Globus pallidus (tissue), 1 donor: ENCODE measurements at places on chromosomes 1 and 21.

- peak; percentile 76 for DNase-seq
These were observed 11.1 kb downstream of the PTP4A2 start for GRCh38 chr1:31926853-31927660.

- no peak for DNase-seq
These were observed 917 bp downstream of the STX12 start for GRCh38 chr1:27773826-27774445.

GRCh38 chr21:42413093-42413492 is 9.4 kb downstream of the UBASH3A start:
- no peak for DNase-seq

DNA sequence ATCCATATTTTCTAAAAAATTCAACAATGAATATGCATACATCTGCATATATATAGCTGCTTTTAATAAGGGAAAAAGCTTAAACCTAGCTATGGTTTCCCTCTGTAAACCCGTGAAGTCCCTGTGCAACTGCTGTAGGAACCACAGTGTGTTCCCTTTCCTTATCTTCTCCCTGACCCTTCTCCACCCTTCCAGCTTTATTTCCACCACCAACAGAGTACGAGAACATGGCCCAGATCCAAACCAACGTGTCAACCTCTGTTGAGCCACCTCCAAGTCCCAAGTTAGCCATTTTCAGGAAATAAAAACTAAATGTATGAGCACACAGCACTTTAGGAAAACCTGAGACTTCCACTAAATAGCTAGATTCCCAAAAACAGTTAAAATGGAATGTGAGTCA is 20.3 kb downstream of the SUSD4 start:
- no peak for DNase-seq

DNA sequence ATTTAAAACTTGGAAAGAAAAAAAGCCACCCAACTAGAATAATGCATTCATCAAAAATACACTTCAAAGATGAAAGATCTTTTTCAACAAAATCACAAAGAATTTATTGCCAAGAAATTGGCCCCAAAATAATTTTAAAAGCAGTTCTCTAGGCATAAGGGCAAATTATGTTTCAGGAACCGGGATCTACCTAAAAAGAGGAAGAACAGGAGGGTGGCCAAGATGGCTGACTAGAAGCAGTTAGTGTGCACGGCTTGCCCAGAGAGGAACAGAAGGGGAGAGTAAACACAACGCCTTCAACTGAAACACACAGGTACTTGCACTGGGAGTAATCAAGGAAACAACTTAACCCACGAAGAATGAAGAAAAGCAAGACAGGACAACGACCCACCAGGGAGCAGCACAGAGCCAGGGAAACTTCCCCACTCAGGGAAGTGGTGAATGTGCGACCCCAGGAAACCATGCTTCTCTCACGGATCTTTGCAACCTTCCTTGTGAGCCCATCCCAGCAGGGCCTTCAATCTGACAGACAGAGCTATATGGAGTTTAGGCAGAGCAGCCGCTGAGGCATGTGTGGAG is 46.1 kb downstream of the ACKR1 start:
- DNase-seq: no peak

DNA sequence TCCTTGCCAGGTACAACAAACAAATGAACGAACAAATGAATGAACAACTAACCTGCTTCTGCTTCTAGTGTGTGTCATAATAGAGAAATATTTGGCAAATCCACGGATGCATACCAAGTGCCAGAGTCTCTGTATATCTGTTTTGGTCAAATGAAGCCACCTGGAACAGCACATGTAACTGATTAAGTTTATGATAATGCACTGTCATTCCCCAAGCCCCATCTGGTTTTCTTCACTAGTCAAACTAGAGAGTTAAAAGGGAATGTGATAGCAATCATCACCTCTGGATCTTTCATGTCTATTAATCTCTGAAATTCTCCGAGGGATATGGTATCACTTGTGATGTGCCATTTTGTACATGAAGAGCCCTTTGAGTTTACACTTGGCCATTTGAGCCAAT is 21.0 kb upstream of the SCAF4 start:
- no peak for DNase-seq

DNA sequence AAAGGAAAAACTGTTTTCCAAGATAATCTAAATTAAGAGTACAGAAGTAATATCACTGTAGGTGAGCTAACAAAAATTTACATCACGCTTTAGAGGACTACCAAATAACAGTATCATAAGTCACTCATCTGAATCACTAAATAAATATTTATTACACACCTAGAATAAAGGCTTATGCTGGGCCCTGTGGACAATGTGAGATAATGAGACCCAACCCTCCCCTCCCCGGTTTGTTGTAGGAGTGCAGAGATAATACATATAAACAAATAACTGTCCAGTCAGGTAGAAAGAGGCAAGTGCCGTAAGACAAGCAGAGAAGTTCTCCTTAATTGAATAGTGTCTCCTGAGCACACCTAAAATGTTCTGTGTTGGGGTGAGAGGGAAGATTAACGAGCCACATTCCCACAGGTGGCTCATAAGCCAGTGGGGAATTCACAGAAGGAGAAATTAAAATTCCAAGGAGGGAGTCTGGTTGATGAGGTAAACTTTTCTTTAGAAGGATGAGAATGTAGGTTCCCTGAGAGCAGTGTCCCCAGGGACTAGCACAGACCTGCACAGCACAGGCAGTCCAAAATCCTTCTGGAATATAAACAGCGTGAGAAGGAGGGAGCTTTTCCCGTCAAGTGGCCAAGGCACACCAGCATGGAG is 241.4 kb downstream of the NFIA start:
- no peak for DNase-seq

DNA sequence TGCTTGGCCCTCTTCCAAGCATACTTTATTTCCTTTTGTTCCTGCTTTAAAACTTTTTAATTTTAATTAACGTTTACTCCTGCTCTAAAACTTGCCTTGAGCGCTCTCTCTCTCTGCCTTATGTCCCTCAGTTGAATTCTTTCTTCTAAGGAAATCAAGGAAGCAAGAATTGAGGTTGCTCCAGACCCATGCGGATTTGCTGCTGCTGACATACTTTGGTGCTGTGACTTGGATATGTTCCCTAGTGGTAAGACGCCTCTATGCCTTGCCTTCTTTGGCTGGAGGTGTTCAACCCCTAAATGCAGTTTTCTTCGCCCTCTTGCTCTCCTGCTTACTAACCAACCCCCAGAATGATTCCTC is 148.1 kb downstream of the ADSS2 start:
- no peak for DNase-seq

DNA sequence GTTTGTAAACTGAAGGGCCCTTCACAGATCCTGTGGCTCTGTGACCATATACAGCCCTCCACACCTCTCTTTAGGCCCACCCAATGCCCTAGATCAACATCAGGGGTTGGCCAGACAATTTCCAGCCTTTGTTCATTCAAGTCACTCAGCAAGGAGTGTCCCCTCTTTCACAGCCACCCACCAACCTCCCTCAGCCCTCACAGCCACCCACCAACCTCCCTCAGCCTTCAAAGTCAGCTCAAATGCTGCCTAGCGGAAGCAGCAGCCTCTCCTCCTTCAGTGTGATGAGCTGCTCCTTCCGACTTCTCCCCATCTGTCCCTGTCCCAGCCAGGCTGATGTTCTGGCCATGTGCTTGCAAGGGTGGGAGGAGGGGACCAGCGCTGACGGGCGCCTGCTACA is 71.4 kb downstream of the DMRTB1 start:
- DNase-seq: no peak

- no peak for DNase-seq
These were observed 471.8 kb downstream of the KCNT2 start for GRCh38 chr1:196136396-196136795.

DNA sequence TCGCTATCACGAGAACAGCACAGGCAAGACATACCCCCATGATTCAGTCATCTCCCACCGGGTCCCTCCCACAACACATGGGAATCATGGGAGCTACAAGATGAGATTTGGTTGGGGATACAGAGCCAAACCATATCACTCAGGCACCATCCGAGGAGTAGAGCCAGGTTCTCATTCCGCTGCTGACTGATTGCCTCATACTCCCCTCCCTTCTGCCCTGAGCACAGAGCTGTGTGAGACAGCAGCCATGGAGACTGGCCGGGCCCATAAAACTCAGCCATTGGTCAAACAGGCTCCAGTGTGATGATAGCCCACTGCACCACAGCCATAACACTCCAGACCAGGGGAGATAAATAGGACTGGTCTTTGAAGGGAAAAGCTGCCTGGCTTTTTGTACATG is 22.6 kb downstream of the TTC4 start:
- no peak for DNase-seq

GRCh38 chr1:10283318-10283984 is 73.1 kb downstream of the KIF1B start:
- DNase-seq: no peak

- no peak for DNase-seq
These were observed 90.9 kb downstream of the LRRC8C start for GRCh38 chr1:89723863-89724262.

GRCh38 chr1:116852910-116853309 is 56.8 kb upstream of the PTGFRN start:
- DNase-seq: no peak

DNA sequence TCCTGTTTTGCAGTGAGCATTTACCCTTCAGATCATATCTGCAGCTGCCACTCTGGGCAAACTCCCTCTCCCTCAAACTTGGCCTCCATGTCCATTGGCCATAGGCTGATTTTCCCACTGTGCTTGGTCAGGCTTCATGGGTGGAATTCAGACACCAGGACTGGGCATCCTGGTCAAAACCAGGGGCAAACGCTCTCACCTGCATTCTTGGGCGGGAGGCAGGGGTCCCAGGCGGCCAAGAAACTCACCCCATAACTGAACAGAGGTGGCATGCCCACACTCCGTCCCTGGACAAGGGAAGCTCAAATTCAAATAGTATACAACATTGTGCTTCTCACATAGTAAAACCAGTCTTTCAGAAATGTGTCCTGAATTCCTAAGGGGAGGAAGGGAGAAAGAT is 81.1 kb upstream of the ZNF648 start:
- no peak for DNase-seq

DNA sequence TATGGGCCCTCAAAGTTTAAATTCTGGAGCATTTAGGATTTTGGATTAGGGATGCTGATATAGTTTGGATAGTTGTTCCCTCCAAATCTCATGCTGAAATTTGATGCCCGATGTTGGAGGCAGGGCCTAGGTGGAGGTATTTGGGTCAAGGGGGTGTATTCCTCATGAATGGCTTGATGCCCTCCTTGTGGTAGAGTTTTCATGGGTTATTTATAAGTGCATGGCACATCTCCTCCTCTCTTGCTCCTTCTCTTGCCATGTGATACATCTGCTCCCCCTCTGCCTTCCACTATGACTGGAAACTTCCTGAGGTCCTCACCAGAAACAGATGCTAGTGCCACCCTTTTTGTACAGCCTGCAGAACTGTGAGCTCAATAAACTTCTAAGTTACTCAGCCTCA is 17.5 kb upstream of the NKAIN1 start:
- no peak for DNase-seq

DNA sequence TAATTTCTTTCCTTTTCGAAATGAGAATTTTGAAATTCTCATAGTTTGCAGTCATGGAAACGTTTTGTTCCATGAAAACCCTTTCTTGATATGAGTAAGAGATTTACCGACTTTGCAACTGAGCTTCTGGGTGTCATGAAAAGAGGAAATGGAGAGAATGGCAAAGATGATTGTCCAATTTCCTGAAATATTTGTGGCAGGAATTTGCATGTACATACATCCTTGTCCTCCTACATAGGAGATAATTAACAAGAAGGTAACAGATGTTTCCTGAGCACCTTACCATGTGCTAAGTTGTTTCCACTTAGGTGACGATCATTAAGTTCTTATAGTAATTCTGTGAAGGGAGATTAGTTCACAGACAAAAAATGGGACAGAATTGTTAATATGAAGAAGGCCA is 170.7 kb downstream of the NEGR1 start:
- DNase-seq: no peak

DNA sequence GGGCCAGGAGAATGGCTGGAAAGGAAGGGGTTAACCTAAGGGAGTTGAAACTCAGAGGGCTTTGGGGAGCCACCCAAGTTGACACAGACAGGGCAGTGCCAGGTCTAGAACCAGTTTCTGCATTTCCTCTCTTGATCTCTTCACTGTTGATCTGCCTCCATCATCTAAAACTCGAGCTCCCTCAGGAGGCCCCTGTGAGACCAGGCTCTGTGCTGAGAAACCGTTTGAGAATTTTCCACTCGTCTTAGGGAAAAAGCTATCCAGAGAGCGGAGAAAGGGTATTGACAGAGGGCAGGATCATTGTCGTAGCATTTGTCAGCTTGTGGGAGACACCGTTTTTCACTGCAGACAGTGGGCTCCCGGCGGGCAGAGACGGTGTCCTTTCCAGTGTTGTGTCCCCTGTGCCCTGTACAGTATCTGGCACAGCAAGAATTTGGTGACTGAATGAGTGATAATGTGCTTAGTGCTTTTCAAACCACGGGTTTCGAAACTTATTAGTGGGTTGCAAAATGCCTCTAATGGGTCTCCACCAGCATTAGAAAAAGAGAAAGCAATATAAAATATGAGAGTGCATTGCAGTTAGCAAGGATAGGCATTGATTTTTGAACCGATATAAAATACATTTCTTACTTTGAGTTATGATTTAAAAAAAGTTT is 31.1 kb downstream of the PROK1 start:
- no peak for DNase-seq
